ENCODE measurements at places on chromosomes 16 and 17. TPM values are rescaled to one million over a fixed set of nuclear protein-coding genes. Genes with fewer than 3 reads are reported as not detected.

ADGRG1 gene
- 67.1 TPM for total RNA-seq

NOD2 gene
- 0.52 TPM for total RNA-seq

VASN gene
- 37.6 TPM for total RNA-seq

CETP gene
- 0.13 TPM for total RNA-seq

HSD17B1 gene
- total RNA-seq, result 2.2 TPM

DNAH3 gene
- not detected for total RNA-seq

RPL38 gene
- total RNA-seq, result 1,079 TPM

CLDN6 gene
- total RNA-seq, result 260 TPM

KIF2B gene
- total RNA-seq, result not detected

DNA sequence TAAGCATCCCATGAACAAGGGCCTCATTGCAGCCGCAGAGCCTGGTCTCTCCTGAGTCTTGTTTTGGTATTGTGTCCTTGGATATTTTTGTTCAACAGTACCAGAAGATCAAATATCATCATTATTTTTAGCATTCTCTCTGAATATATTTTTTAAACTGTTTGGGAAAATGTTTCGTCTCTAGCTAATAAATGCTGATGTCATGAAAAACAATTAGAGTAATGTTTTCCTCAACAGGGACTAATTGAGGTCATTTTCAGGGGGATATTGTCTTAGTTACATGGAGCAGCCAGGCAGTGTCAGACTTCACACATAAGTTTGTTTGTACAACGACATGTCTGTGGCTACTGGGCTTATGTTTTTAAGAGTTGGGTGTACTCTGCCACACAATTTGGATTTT, 805.3 kb upstream of the SOX9 start:
- no peak for DNase-seq

GRCh38 chr17:59365383-59365981, 34.0 kb downstream of the YPEL2 start:
- DNase-seq, result no peak

- DNase-seq, result no peak
These were observed 49.5 kb upstream of the SOX9 start for GRCh38 chr17:72071330-72071729.

GRCh38 chr16:30054959-30055553, 10.5 kb upstream of the ALDOA start:
- DNase-seq, result no peak

GRCh38 chr17:62627219-62627903, at the start of gene MRC2:
Gene MRC2, plus strand, starts transcription at chr17:62627670. Its CDS starts 133 bp downstream, at chr17:62627803.
- DNase-seq, result peak; percentile 55

GRCh38 chr17:78723957-78724356, 58.1 kb downstream of the CYTH1 start:
- DNase-seq, result no peak
